Stimulated activated CD8-positive, alpha-beta memory T cell treated with anti-CD3 and anti-CD28 coated beads, Interleukin-7, amount 100 ng/mL, for 4 hours (primary cell): ENCODE measurements at places on chromosomes 1 and 21.

- DNase-seq = peak; percentile 45
Measured at GRCh38 chr1:151047925-151048644, 534 bp downstream of the C1orf56 start.

- DNase-seq = no peak
Measured at GRCh38 chr1:58869638-58870297, 85.9 kb upstream of the JUN start.

DNA sequence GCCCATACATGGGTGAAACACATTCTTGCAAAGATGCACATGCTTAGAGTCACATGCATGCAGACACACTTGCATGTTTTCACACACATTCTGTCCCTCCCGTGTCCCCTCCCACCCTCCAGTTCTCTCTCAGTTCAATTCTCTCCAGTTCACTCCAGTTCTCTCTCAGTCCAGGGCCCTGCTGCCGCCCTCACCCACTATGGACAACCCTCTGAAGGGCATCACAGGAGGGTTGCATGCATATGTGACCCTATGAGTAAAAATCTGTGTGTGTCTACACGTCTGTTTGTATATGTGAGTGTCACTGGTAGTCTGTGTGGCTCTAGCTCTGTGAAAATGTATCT is 21.8 kb upstream of the ADGRB2 start:
- no peak for DNase-seq

DNA sequence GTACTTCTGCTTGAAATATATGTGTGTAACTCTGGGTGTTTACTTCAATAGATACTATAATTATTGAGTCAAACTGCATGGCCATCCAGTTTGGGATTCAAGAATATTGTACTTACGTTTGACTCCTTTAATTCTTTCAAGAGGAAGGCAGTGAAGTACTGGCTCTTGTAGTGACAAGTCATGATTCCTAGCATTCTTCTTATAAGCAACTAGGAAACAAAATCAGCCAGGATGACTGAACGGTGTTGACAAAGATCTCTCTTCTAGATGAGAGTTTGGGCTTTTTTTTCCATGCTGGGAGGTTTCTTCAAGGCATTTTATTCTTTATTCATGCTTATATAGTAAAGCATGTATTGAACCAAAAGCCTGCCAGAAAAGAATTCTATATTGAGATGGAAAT is 58.3 kb downstream of the CLEC20A start:
- DNase-seq = no peak

- DNase-seq = no peak
Measured at GRCh38 chr1:43382027-43382779, 7.4 kb downstream of the MED8 start.

DNA sequence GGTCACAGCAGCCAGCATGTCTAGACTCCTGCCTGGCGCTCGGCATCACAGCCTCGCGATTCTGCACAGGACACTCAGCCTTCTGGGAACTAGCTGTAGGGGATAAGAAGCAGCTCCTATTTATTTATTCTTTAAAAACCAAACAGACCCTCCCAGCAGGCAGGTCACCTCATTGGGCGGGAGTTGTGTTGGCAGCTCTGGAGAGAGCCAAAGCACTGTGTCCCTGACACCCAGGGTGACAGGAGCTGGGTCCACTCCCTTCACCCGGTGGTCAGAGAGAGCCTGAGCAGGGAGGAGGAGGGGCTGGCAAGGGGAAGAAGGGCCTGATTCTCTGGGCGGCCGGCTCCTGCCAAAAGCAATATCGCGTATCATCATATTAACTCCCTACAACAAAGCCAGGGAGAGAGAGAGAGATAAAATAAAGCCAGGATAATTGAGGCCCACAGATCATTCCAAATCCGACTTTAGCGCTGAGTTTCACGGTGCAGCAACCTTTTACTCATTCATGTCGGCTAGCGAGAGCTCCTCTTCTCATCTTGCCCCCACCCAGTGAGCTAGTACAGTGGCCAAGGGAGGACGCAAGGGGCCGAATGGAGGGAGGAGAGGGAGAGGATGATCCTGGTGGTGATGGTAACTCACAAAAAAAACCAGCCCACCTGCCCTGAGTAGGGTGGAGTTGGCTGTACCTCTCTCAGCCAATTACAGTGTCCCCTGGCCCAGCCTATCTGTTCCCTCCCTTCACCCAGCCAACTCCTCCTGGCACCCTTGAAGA is 79.8 kb upstream of the IFFO2 start:
- no peak for DNase-seq

- no peak for DNase-seq
Measured at GRCh38 chr1:1975535-1975934, 28.1 kb downstream of the CFAP74 start.

GRCh38 chr1:36143424-36143823 is 5.9 kb downstream of the TRAPPC3 start:
- no peak for DNase-seq

DNA sequence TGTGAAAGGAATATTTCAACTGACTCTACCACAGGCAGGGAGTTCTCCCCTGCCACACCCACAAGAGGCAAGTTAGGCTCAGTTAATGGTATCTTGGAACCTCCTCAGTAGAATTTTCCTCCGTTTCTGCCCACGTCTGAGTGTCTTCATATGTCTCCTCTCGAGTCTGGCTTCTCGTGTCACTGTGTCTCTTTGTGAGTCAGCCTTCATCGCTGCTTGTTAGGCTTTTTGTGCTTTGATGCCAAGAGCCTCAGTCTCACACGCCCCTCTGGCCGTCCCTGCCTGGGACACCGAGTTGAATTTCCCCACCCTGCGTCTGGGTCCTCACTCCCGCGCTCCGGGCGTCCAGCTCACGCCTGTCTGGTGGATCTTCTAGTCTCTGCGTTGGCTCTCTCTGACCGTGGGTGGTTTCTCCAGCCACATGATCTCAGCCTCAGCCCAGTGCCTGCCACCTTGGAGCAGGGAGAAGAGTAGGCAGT is 125.7 kb upstream of the GADD45A start:
- no peak for DNase-seq

GRCh38 chr1:221274373-221274772 is 395.1 kb downstream of the HLX start:
- no peak for DNase-seq

DNA sequence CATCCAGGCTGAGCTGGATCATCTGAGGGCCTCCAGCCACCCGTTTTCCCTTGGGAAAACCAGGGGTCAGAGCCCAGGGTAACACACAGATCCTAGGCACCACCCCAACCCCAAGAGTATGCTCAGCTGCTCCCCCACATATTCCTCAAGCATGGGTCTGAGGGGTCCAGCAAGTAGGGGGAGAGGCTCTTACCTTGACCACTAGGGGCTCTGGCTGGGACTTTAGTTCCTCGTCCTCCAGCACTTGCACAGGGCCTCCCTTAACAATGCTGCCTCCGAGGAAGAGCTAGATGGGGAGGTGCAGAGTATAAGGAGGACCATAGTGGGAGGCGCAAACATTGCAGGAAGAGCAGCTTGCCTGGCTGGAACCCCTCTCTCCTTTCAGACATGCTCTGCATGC is 7.5 kb downstream of the SELENBP1 start:
- no peak for DNase-seq

DNA sequence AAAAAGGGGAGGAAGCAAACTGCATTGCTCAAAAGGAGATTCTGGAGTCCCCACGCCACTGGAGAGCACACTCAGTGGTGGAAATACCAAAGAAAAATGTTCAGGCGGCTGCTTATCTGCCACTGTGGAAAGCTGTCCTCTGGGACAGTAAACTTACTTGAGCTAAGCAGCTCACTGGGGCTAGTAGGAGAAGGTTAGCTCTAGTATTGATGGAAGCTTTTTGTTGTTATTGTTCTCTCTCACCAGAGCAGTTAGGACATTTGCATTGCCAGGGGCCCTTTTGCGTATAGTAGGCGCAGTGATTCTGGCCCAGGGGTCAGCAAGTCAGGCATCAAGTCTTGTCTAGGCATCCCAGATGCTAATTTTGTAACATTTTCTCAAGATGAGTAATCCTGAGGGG is 15.6 kb downstream of the BACE2 start:
- no peak for DNase-seq

DNA sequence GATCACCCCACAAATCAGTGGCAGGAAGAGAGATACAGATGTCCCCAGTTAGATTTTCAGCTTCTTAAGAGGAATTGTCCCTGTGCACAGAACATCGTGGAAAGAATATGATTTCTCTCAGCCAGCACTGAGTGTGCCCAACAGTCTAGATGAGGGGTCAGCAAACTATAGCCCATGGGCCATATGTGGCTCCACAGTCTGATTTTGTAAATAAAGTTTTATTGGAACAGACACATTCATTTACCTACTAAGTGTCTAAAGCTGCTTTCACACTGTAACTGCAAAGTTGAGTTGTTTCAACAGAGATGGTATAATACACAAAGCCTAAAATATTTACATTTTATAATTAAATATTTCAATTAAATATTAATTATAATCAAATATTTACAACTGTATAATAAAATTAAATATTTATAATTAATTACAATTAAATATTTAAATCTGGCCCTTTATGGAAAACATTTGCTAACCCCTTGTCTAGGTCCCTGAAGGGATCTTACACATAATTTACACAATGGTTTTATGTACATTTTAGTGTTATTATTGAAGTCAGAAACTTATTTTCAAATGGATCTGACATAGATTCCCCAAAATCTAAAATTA is 407.6 kb downstream of the PTPRU start:
- no peak for DNase-seq

DNA sequence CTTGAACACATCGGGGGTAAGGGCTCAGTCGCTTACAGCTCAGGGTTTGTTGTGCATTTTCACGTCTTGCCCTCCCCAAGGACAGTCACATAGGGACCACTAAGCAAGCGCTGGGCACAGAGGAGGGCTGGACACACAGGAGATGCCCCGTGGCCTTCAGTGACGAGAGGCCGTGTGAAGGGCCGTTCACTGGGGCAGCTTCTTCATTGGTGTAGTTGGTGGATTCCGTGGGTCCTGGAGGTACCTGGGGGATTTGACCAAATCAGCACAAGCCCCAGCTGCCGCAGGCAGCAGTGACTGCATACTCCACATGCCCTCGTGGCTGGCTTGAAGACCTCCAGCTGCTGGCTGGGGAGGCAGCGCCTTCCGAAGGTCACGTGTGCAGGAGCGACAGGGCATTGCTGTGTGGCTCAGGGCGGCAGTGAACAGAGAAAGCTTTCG is 100.8 kb upstream of the C1orf174 start:
- no peak for DNase-seq

DNA sequence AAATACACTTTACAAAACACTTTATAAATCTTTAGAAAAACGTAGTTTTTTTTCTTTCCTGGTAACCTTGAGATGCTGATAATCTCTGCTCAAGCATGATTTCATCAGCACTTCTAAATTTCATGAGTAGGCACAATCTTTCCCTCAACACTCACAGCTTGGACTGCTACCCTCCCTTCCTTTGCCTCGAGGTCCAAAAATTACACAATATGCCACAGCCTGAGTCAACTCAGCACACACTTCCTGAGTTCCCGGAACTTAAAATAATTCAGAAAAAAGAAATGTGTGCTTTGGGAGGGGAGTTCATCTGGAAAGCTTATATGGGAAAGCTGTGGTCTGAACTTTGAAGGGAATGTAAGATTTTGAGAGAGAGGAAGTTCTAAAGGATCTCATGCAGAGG is 5.9 kb downstream of the CLCA2 start:
- DNase-seq = no peak

DNA sequence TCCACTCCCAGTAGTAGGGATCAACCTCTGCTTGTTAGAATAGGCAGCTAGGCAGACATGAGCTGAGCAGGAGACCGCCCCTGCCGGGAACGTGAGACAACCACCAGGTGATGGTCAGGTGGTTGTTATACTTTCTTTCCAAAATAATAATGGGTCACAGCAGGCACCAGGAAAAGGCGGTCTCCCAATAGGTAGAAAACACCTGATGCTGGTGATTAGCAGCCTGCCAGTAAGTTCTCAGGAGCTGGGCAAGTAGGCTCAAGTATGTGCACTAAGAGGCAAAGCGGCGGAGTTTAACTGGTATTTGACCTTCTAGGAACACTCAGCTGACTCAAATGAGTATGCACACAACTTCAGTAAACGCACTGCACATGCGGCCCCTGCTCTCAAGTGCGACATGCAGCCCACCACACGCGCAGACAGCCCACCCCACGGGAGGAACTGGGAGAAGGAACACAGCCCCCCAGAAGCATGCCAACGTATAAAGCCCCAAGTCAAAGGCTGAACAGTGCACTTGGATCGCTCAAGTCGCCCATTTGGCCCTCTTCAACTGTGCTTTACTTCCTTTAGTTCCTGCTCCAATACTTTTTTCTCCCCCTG is 80.0 kb downstream of the DESI2 start:
- no peak for DNase-seq

GRCh38 chr1:245154429-245155271 is at the start of gene KIF26B:
KIF26B (plus strand) TSS chr1:245154985; CDS start chr1:245155425, 440 bp downstream.
- DNase-seq = no peak

DNA sequence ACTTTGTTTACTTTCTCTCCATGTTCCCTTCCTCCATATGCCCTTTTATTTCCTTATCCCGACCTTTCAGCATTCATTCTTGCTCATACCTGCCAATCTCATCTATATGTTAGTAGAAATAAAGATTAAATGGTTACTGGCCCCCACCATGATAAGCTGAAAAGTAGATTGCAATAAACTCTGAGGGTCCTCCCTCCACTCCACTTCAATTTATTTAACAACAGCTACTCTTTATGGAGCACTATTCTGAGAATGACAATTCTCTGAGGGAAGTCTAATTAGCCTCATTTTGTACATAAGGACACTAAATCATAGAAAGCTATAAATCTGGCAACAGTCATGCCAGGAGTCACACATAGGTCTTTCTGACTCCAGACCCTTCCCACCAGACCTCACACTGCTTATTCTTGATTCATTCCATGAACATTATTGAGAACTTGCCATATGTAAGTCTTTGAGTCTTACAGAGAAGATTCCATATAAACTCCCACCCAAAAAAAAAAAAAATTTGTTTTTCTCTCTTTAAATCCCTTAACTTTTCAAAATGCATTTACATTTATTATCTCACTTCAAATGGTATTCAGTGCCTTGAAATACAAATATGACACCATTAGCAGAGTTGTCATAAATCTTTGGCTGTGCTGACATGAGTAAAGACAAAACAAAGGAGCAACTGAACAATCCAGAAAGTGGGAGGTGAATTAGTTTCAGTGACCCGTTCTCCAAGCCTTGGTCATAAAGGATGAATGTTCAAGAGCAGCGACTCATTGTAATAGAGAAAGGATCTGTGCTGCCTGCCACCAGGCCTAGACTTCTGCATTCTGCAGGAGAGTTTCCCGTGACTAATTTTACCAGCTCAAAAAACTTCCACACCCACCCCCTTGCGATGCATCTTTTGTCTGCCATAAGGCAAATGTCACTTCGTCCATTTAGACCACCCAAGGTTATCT is 28.5 kb downstream of the PALMD start:
- no peak for DNase-seq

- DNase-seq = no peak
Measured at GRCh38 chr1:166700696-166701095, 138.6 kb upstream of the POGK start.

DNA sequence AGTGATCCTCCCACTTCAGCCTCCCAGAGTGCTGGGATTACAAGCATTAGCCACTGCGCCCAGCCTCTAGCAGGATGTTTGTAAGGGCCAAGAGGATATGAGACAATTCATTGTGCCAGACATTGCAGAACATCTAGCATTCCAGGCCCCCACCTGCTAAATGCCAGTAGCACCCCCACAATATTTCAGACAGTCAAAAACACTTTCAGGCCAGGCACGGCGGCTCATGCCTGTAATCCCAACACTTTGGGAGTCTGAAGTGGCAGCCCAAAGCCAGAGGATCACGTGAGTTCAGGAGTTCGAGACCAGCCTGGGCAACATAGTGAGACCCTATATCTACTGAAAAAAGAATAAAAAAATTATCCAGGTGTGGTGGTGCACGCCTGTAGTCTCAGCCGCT is 12.9 kb downstream of the PPIE start:
- DNase-seq = no peak
